NB4 (cell line): ENCODE measurements at places on chromosomes 1 and 21.

DNA sequence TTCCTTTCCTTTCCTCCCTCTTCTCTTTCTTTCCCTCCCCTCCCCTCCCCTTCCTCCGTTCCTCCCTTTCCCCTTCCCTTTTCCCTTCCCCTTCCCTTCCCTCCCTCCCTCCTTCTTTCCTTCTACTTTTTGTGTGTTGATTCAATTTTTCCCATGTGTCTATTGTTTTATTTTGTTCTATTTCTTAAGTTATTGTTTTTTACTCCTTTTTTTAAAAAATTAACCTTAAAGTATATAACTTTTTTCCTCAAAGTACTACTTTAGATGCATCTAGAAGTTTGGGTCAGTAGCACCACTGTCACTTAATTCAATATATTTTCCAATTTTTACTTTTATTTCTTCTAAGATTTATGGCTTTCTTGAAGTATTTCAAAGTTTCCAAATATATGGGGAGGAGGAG lies 448.2 kb upstream of the VAMP3 start:
- no peak for DNase-seq

DNA sequence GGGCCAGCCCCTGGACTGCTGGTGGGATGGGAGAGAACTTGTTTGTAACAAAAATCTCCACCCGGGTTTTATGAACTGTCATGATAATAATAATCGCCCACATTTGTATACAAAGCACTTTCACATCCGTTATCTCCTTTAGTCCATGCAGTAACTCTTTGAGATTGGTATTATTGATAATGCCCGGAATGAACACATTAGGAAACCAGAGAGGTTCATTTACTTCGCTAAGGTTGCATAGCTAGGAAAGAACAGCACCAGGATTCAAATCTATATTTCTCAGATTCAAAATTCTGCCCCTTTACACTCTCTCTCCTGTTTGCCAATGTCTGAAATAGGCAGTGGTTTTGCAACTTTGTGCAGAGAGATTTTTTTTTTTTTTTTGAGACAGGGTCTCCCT lies 131.4 kb downstream of the FOXD2 start:
- DNase-seq = no peak

- peak; percentile 55 for DNase-seq
Measured at GRCh38 chr1:111334169-111334568, 43.5 kb downstream of the CHIA start.

DNA sequence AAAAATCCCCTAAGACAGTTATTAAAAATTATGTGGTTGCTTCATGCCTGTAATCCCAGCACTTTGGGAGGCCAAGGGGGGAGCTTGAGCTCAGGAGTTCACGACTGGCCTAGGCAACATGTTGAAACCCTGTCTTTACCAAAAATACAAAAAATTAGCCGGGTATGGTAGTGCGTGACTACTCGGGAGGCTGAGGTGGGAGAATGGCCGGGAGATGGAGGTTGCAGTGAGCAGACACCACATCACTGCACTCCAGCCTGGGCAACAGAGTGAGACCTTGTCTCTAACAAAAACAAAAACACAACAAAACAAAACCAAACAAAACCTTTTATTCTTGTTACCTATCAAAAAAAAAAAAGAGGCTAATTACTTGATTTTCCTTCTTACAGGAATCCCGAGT lies 2.1 kb downstream of the ELK4 start:
- no peak for DNase-seq

DNA sequence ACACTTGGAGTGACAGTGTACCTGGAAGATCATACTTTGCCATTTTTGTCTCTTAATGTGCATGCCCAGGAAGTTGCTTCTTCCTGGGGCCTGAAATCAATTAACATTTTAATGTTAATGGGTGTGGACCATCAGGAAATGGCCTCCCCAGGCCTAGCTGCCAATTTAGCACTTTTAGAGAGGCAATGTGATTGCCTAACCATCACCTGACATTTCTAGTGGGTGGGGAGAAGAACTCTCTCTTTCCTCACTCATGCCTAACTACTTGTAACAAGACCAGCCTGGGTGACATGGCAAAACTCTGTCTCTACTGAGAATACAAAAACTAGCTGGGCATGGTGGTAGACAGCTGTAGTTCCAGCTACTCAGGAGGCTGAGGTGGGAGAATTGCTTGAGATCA lies 549.0 kb upstream of the RGS18 start:
- no peak for DNase-seq

DNA sequence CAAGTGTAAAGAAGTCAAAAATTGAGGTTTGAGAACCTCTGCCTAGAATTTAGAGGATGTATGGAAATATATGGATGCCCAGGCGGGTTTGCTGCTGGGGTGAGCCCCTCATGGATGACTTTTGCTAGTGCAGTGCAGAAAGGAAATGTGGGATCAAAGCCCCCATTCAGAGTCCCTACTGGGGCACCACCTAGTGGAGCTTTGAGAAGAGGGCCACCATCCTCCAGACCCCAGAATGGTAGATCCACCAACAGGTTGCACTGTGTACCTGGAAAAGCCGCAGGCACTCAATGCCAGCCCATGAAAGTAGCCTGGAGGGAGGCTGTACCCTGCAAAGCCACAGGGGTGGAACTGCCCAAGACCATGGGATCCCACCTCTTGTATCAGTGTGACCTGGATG lies 330.7 kb upstream of the DPYD start:
- DNase-seq = no peak

DNA sequence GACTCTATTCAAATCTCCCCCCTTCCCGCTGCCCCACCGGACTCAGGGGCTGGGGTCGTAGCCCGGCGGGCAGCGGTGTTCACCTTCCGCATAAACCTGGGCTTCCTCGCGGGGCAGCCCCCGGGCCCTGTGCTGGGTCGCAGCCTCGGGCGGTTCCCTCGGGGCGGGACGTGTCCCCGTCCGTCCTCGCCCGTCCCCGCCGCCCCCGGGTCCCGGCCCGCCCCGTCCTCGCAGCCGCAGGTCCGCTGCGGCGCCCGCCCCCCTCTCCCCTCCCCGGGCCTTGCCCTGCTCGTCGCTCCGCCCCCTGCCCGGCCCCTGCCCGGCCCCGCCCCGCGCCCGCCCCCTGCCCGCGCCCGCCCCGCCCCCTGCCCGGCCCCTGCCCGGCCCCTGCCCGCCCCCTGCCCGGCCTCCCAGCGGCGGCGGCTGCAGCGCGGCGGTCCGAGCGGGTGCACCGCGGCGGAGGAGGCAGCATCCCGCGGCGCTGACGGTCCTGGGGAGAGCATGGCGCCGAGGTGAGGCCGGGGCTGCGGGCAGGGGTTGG lies at the start of gene COL18A1:
TSS of gene COL18A1 (plus strand) at position 436 of the 541 bp plus-strand sequence. CDS start at position 502, 66 bp downstream.
- peak; percentile 28 for DNase-seq

DNA sequence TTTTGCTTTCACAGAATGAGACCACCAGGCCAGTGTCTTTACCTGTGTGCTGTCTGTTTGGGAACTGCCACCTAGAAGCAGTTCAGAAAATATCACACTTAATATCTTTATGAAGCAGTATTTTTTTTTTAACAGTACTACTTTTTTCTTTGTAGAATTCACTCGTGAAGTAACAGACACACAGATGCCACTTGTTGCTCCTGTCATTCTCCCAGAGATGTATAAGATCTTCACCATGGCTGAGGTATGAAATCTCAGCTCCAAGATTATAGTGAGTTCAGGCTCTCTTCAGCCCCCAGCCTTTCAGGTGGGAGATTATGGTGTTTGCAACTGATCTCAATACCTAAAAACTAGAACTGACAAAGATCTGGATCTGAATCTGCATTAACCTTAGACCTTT lies 23.0 kb downstream of the IPO9 start:
- no peak for DNase-seq

DNA sequence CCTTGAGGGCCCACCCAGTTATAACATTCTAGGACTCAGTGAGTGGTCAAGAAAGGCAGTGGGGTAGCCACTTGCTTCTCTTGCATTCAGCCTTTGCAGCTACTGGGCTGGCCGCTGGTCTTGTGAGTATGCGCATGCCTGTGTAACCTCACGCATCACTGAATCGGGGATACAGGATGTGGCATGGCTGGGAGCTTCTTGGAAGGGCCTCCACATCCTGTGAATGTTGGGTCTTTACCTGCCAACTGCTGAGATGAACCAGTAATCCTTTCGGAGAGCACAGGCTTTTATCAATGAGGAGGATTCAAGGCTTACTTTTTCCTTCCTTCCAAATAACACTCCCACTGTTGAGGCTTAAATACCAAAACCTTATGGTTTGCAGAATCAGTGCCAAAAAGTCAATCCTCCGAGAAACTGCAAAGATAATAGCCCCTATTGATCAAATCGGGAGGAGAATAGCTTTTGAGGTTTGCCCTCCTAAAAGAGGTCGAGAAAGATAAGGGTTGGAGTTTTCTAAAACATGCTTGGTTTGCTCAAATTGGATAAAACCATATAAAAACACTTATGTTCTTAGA lies 198.9 kb upstream of the UBE2U start:
- DNase-seq = no peak

DNA sequence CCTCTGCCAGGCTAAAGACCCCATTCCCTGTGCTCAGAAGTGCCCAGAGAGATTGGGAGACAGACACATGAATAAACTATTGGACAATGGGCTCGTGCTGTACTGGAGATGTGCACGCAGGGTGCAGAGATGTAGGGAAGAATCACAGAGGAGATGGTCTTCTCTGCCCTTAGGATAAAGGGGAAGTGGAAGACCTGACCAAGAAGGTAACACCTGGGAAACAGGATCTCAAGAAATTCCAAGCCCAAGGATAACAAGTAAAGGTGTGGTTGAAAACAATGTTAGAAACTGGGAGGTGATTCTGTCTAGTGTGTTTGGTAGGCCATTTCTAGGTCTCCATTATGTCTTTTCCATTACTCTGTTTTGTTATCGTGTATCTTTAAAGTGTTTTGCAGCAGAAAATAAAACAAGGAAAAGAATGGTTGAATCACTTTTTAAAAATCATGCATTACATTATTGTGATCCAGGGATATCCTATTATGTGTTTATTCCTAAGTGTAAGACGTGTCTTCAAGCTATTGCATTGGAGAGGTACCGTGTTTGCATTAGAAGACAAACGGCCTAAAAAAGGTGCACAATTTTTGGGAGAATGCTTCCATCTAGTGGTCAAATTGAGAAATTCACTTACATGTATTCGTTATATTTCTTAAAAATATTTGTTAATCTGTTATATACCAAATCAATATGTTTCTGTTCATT lies 40.8 kb upstream of the KCTD3 start:
- peak; percentile 63 for DNase-seq

GRCh38 chr1:58837886-58838285 lies 54.0 kb upstream of the JUN start:
- DNase-seq = no peak
